Mammary epithelial cell (primary cell): ENCODE measurements at places on chromosomes 12 and 14. TPM values are rescaled to one million over a fixed set of nuclear protein-coding genes. Genes with fewer than 3 reads are reported as not detected.

- no peak for DNase-seq
Measured at GRCh38 chr12:81245907-81246570, 168.2 kb downstream of the ACSS3 start.

DNA sequence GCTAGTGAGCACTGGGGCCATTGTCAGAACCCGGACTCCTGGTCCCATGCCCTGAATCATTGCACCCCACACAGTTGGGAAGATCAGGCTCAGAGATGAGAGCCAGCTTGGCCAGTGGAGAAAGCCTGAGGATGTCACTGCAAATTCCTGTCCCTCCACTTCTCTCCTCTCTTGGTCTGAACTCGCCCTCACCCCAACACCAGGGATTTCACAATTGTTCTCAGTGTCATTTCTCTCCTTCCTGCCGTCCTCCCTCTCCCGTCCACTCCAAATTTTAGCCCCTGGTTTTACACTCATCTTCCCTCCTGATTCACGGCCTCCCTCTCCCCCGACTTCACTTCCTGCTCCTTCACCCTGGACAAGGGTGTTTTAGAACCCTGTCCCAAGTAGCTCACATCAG is 11.1 kb downstream of the KRT75 start:
- DNase-seq, result no peak

DNA sequence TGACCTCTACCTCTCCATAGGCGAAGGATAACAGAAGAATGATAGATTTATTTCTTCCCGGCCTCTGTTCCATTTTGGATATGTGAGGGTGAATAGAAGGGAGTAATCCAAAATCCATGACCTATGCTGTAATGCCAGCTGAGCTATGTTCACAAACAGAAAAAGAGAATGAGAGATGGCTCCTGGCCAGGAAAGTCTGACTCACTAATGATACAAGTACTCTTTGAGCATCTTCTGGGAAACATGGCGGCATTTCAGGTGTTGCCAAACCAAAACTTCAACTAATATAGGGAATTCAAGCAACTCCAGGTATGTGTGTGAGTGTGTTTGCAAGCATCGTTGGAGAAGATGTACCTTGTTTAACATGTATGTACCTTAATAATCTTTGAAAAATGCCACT is 55.1 kb downstream of the MED13L start:
- peak; percentile 90 for DNase-seq

DNA sequence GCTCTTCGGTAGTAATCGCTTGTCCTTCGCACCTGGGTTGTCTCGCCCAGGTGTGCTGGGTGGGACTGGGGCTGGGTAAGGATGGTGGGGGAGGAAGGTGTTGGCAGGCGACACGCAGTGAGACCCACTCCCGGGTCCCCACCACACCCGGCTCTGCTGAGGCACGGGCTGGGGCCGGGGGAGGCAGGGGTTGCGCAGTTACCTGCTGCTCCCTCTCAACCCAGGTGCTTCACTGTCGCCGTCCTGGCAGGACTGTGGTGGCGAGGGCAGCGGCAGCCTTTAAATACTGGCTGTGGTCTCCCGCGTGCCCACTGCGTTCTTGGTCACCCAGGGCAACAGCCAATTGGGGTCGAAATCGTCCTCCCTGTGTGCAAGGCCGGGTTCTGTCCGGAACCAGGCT is at the start of gene CCER1:
CCER1 (minus strand) TSS at position 256 of the 400 bp plus-strand sequence. CDS start 434 bp downstream, outside the sequence.
- no peak for DNase-seq

GRCh38 chr12:106226884-106227640 is 20.8 kb downstream of the CKAP4 start:
- DNase-seq, result peak; percentile 71

The ACOT2 gene
- polyA plus RNA-seq, result 15.0 TPM

The TRHDE gene
- 3.9 TPM for polyA plus RNA-seq

The ACSM4 gene
- not detected for polyA plus RNA-seq

GRCh38 chr14:68306934-68307789 is 485.7 kb downstream of the ZFP36L1 start:
- no peak for DNase-seq

GRCh38 chr12:86663173-86663572 is 407.0 kb upstream of the MGAT4C start:
- no peak for DNase-seq

- no peak for DNase-seq
Measured at GRCh38 chr12:12723149-12723680, 6.0 kb downstream of the CDKN1B start.

GRCh38 chr12:66302827-66303169 is 505 bp downstream of the HELB start:
- DNase-seq, result no peak

The CAPZA3 gene
- polyA plus RNA-seq, result not detected

DNA sequence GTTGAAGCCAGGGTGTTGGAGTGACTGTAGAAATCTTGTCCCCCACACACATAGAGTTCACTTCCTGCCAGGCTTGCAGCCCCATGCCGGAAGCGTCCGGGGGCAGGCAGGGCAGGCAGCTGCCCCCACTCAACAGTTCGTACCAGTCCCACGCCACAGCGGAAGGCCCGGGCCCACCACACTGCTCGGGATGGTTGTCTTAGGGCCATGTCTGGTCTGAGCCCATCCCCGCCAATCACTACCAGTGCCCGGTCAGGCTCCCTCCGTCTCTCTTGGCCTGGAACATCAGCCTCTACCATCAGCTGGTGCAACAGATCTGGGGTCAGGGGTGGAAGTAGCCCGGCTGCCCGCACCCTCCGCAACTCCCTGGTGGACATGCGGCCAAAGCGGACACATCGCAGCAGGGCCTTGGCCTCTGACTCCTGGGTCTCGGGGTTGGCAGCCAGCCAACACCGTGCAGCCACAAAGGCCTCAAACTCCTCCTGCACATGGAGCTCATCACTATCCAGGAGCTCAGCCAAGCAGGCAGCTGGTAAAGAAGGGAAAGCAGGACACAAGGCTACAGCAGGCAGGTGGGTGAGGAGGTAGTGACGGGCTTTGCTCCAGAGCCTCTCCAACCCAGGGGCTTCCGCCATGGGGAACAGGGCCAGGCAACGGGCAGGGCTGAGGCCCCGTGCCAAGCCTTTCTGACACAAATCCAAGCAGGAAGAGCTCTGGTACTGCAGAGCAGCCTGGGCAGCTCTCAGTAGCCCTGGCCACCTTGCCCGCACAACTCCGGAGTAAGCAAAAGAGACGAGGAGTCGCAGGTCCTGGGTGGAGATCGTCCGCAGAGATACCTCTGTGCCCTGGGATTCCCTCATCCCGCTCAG is 5.9 kb downstream of the KLHL33 start:
- DNase-seq, result no peak

GRCh38 chr14:43359317-43359716 is 1147.8 kb downstream of the FSCB start:
- no peak for DNase-seq

- DNase-seq, result no peak
Measured at GRCh38 chr12:78171061-78171460, 340.4 kb downstream of the NAV3 start.

- no peak for DNase-seq
Measured at GRCh38 chr12:105288311-105288996, 42.0 kb upstream of the C12orf75 start.

DNA sequence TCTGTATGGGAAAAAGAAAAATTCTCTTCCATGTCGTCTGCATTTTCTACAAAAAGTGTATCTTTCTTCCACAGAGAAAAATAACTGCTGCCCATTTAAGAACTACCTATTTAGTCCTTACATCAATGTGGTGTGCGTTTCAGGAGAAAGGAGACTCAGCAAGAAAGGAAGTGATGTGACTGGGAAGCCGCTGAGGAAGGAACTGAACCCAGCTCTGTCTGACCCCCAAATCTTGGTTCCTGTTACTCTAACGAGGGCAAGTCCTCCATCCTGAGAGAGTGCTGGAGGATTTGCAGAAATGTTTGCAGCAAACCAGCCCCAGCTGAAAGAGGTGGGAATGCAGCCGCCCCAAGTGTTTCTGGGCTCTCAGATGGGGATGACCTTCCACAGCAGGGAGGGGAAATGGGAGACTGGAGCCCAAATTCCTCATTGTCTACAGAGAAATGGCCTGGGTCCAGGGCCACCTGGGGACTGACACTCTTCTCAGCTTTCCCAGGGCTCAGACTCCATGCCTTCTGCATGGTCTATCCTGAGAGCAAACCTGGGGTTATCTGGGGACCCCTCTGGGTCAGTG is 6.7 kb upstream of the MLEC start:
- no peak for DNase-seq

- no peak for DNase-seq
Measured at GRCh38 chr14:75223664-75224154, 47.3 kb upstream of the TMED10 start.

DNA sequence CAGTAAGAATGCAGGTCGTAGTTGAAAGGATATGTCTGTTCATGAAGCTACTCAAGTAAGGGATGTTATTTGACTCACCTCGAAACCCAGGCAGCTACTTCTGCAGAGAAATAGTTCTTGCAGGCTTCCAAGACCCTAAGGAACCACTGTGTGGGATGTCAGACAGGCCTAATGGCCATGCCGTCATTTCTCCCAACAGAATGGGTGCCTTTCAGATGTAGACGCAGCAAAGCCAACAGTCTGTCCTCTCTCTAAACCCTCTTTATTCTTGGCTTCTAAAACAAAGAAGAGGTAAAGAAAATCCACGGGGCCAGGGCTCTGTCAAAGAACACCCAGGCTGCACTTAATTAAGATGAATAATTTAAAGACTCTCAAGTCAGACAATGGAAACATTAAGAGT is 19.0 kb upstream of the ACTN1 start:
- no peak for DNase-seq
